SIG-M5 (cell line): ENCODE measurements at places on chromosomes 3 and 15.

- DNase-seq: no peak
These were observed 2.8 kb upstream of the ILDR1 start for GRCh38 chr3:122024800-122025199.

DNA sequence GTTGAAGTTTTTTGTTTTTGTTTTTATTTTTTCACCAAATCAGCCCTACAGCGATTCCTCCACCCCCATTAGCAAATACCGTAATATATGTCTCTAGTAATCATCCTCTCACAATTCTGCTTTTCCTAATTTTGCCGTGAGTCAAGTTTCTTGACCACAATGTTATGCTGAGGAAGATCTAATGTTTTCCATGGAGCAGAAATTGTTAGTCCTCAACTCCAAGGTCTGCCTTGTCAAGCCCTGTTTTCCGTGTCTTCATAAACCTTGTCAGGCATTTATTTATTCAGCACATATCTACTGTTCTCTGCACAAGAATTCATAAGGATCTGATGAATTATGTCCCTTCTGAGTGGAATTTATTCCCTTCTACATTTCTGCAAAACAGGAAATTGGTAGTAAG is 372.8 kb downstream of the RBMS3 start:
- no peak for DNase-seq

DNA sequence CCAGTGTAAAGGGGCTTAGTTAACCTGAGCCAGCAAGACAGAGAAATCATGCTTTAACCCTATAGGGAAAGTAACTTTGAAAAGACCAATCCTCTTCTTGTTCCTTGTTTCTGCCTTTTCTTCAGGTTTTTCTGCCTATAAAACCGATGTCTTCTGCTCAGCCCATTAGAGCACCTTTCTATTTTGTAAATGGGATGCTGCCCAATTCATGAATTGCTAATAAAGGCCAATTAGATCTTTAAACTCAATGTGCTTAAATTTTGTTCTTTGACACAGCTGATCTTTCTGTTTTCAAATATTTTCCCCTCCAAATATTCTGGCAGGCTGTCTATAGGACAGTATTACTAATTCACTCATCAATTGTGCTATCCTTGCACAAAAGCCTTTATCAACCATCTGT is 33.8 kb upstream of the SPTSSB start:
- no peak for DNase-seq

DNA sequence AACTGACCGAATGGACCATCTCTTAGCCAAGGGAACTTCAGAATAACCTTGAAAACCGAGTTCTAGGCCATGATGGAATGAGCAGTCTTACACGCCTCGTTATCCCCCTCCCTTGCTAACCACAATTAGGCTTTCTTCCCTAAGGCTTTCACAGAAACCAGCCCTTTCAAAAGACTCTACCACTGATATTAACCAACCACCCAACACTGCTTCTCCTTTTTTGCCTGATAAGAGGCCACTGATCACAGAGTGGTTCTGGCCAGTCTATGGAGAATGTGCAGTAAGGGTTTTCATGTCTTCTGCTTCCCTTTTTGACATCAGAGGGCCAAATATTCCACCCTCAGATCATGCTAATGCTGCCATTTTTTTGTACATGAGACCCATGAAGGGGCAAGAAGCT is 59.3 kb downstream of the MCF2L2 start:
- DNase-seq: peak; percentile 88

- no peak for DNase-seq
These were observed 5.4 kb upstream of the SENP7 start for GRCh38 chr3:101518421-101518871.

DNA sequence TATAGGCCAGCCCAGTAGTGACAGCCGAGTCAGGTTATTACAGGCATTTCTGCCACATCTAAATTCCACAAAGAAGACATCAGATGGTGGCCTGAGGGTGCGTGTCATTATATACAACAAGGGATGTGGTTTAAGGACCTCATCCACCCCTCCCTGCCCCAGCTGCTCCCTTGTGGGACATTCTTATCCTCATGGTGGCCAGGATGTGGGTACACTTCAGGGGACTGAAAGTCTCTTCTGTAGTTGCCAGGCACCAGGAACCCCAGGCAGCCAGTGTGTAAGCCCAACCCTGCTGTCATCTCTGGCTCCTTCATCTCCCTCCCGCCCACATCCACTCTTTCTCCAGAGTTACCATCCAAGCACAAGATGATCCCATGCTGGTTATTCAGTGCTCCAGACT is 224.9 kb upstream of the TOPAZ1 start:
- no peak for DNase-seq

- DNase-seq: no peak
These were observed 30.7 kb downstream of the PXYLP1 start for GRCh38 chr3:141262308-141262705.

- DNase-seq: no peak
These were observed 23.6 kb upstream of the RPL35A start for GRCh38 chr3:197926418-197926817.

GRCh38 chr15:76338486-76339304 is 2.1 kb downstream of the ISL2 start:
- no peak for DNase-seq

GRCh38 chr15:74300057-74300795 is 64.1 kb downstream of the CCDC33 start:
- DNase-seq: no peak

DNA sequence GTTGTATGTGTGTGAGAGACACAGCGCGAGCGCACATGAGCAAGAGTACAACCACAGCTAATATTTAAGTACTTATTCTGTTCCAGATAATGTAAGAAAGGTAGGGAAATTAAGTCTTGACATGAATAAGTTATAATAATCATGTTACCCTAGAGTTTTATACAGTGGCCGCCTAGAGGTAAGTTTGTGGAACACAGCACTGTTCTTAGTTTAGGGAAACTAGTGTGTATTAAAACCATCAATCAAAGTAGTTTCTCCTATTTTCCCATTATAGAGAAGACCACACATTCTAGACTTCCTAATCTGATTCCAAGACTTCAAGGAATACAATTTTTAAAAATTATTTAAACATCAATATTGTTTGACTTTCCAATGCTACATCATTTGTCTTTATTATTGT is 9.5 kb downstream of the ALDH1A2 start:
- DNase-seq: no peak

GRCh38 chr15:61644550-61644949 is 415.4 kb upstream of the RORA start:
- DNase-seq: no peak
